GM12878 (cell line): ENCODE measurements at places on chromosomes 1 and 21.

- DNase-seq, result no peak
- H3K36me3 ChIP-seq, result no peaks in the 10 kb centered on the region; the same call in 1 of the 2 replicates
- H3K4me1 ChIP-seq, result peaks cover 86% of the 10 kb centered on the region
- H3K4me3 ChIP-seq, result peak overlapping the region; percentile 18
- H3K27ac ChIP-seq, result peak overlapping the region; percentile 89
- no peaks in the 10 kb centered on the region for H3K27me3 ChIP-seq
These were observed 11.8 kb downstream of the IER5 start for GRCh38 chr1:181100015-181100905.

DNA sequence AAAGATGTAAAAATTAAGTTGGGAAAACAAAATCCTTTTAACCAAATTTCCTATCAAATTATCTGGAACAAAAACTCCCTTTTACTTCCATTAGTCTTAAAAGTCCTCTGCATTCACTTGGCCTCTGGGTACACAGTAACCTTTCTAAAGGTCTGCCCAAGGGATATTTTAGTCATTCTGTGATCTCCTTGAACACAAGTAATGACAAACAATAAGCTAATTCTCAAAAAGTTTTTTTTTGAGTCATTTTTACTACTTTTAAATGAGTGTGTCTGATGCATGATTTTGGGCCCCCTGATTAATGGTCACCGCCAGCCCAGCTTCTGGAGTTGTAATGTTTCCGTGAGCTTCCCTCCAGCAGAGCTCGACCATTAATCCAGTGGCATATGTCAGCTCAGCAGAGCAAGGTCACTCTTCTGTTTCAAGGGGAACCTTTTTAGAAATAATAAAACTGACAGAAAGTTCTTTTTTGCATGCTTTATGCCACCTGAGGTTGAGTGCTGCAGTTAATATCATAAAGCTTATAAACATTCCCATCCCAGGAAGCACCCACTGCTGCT lies 14.3 kb downstream of the SAMSN1 start:
- no peak overlapping the region for H3K4me3 ChIP-seq
- H3K27ac ChIP-seq, result peak overlapping the region; percentile 13; the same call in 1 of the 2 replicates
- peaks cover 21% of the 10 kb centered on the region for H3K4me1 ChIP-seq
- no peaks in the 10 kb centered on the region for H3K36me3 ChIP-seq
- H3K27me3 ChIP-seq, result no peaks in the 10 kb centered on the region

DNA sequence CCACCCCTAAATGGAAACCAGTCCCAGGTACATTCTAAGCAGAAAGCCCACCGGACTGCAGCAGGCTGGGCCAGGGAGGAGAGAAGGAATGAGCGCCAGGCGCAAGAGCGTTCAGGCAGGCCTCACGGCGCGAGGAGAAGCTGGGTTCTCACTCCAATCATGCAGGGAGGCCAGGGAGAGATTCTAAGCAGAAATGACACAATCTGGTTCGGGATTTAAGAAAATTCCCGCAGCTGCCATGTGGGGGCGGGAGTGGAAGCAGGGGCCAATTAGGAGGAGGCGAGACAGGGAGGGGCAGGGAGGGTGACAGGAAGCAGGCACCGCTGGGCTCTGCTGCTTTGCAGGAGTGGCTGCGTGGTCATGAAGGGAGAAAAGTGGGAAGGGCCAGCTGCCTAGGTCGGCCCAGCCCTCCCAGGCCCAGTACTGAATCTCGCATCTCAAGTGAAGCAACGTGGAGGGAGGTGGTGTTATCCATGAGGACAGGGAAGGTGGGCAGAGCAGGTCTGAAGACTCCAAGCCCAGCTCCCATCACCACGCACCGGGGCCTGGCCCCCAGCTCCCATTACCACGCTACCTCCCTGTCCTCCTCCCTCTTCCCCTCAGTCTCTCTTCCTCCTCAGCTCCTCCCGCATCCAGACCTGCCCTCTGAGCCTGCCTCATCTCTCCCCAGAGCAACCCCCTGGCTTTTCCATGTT lies 11.8 kb downstream of the NPHP4 start:
- no peak for DNase-seq
- H3K4me1 ChIP-seq, result peaks cover 3% of the 10 kb centered on the region; the same call in 1 of the 2 replicates
- H3K27me3 ChIP-seq, result no peaks in the 10 kb centered on the region
- H3K27ac ChIP-seq, result no peak overlapping the region
- H3K4me3 ChIP-seq, result no peak overlapping the region
- no peaks in the 10 kb centered on the region; the same call in 1 of the 2 replicates for H3K36me3 ChIP-seq

GRCh38 chr1:36092166-36092797 lies 3.6 kb downstream of the ADPRS start:
- H3K36me3 ChIP-seq, result peaks cover 17% of the 10 kb centered on the region
- no peak overlapping the region for H3K4me3 ChIP-seq
- H3K27me3 ChIP-seq, result no peaks in the 10 kb centered on the region
- H3K27ac ChIP-seq, result no peak overlapping the region

DNA sequence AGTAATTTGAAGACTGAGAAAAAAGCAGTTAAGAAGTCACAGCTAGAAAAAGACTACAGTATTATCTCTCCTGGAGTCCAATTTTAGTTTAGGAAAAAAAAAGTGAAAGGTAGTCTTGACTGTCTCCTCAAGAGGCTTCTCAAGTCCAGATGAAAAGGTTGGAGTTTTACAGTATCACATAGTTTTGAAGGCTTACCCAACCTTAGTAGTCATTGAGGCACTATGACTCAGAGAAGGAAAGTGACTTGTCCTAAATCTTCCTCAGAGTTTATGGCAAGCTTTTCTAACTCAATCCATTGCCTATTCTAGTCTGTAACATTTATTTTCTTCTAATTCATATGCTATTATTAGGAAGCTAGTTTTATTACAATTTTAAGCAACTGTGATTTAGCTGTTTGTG lies 174.9 kb downstream of the DPYD start:
- no peaks in the 10 kb centered on the region for H3K27me3 ChIP-seq
- H3K4me3 ChIP-seq, result no peak overlapping the region
- no peaks in the 10 kb centered on the region for H3K36me3 ChIP-seq
- no peak for DNase-seq
- H3K4me1 ChIP-seq, result no peaks in the 10 kb centered on the region

GRCh38 chr1:218656301-218657037 lies 311.3 kb downstream of the TGFB2 start:
- no peaks in the 10 kb centered on the region; the same call in none of the 2 replicates for H3K27me3 ChIP-seq
- H3K36me3 ChIP-seq, result no peaks in the 10 kb centered on the region
- DNase-seq, result no peak
- H3K27ac ChIP-seq, result no peak overlapping the region
- no peaks in the 10 kb centered on the region for H3K4me1 ChIP-seq
- no peak overlapping the region for H3K4me3 ChIP-seq

GRCh38 chr1:151956957-151957497 lies 36.6 kb downstream of the S100A10 start:
- H3K4me1 ChIP-seq, result no peaks in the 10 kb centered on the region
- H3K27me3 ChIP-seq, result no peaks in the 10 kb centered on the region
- H3K4me3 ChIP-seq, result no peak overlapping the region
- DNase-seq, result no peak

GRCh38 chr1:156394835-156395461 lies 25.9 kb downstream of the RHBG start:
- H3K27me3 ChIP-seq, result no peaks in the 10 kb centered on the region; the same call in 1 of the 2 replicates
- no peaks in the 10 kb centered on the region; the same call in 1 of the 2 replicates for H3K4me1 ChIP-seq
- no peak overlapping the region for H3K27ac ChIP-seq

DNA sequence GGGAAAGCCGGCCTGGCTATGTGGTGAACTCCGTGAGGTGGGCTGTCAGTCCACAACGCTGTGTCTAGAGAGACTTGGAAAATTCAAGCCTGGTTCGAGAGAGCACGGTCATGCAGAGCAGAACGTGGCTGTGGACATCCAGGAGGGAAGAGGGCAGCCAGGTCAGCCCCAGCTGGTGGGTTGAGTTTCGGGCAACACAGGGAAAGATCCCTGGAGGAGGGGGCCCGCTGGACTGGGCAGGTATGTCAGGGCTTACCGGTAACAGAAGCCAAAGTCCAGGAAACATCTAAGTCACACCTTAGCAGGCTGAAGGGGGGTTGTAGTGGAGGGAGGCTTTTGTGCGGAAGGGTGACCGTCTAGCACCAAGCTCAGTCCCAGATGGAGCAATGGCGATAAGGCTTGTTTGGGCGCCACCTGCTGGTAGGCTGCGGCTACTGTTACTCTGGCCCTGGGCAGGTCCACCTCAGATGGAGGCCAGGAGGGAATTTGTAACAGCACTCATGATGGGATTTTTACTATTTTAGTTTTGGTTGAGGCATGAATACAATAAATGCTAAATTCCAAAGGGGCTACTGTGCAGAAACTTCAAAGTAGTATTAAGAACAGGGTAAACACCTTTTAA lies 143.3 kb upstream of the ZNF644 start:
- no peak overlapping the region for H3K4me3 ChIP-seq
- no peaks in the 10 kb centered on the region; the same call in 1 of the 2 replicates for H3K27me3 ChIP-seq
- no peaks in the 10 kb centered on the region for H3K36me3 ChIP-seq
- no peak overlapping the region for H3K27ac ChIP-seq
- no peaks in the 10 kb centered on the region for H3K4me1 ChIP-seq
- peak; percentile 11 for DNase-seq

- H3K36me3 ChIP-seq, result peaks cover 3% of the 10 kb centered on the region
- no peaks in the 10 kb centered on the region for H3K27me3 ChIP-seq
These were observed 51.1 kb downstream of the LRRC8D start for GRCh38 chr1:89871768-89872473.

- peaks cover 16% of the 10 kb centered on the region for H3K4me1 ChIP-seq
- no peak overlapping the region for H3K27ac ChIP-seq
- no peak for DNase-seq
- H3K36me3 ChIP-seq, result no peaks in the 10 kb centered on the region; the same call in 1 of the 2 replicates
These were observed 3.5 kb downstream of the TNFRSF14 start for GRCh38 chr1:2559509-2560298.

GRCh38 chr1:95221306-95221705 lies 12.7 kb upstream of the RWDD3 start:
- H3K27me3 ChIP-seq, result no peaks in the 10 kb centered on the region
- H3K4me3 ChIP-seq, result no peak overlapping the region
- no peaks in the 10 kb centered on the region for H3K36me3 ChIP-seq

GRCh38 chr1:22500471-22500870 lies 48.8 kb downstream of the ZBTB40 start:
- H3K27ac ChIP-seq, result no peak overlapping the region
- DNase-seq, result no peak
- H3K4me3 ChIP-seq, result no peak overlapping the region
- peaks cover 4% of the 10 kb centered on the region for H3K36me3 ChIP-seq
- H3K4me1 ChIP-seq, result no peaks in the 10 kb centered on the region

DNA sequence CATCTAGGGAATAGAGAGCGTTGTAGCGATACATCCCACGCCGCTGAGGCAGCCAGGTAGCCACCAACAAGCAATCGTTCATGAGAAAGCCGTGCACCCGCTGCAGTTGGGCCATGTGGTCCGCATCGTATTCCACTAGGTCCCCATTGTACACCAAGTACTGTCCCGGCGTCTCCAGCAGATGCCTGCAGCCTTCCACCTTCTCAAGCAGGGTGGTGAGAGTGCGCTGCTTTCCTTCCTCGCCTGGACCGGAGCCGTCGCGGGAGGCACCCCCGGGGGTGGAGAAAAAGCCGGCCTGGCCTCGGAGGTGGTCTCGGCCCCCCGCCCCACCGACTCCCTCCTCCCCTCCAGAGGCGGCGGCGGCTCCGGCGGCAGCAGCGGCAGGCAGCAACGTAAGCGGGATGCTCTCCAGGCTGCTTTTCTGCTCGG lies 595 bp downstream of the EXOC8 start:
- DNase-seq, result no peak
- H3K27me3 ChIP-seq, result no peaks in the 10 kb centered on the region
- peak overlapping the region; percentile 95; the same call in 1 of the 2 replicates for H3K27ac ChIP-seq
- peak overlapping the region; percentile 91 for H3K4me3 ChIP-seq
- no peaks in the 10 kb centered on the region for H3K36me3 ChIP-seq

GRCh38 chr1:234978397-234979295 lies 150.0 kb downstream of the TOMM20 start:
- H3K27ac ChIP-seq, result peak overlapping the region; percentile 98
- H3K36me3 ChIP-seq, result no peaks in the 10 kb centered on the region
- DNase-seq, result peak; percentile 94

DNA sequence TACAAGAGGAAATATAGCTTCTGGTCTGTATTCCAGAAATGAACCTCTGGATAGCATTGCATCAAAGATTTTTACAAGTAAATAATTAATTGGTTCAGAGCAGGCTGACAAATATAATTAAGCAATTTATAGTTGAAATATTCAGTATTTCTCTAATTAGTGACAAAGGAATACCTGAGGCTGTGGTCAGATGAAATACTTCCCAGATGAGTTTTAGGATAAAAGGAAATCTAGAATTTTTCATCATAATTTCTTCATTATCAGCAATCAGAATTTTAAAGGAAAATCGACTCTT lies 112.8 kb downstream of the NEK7 start:
- no peaks in the 10 kb centered on the region for H3K4me1 ChIP-seq
- no peak for DNase-seq
- no peaks in the 10 kb centered on the region for H3K27me3 ChIP-seq
- no peak overlapping the region for H3K27ac ChIP-seq
- no peak overlapping the region for H3K4me3 ChIP-seq
- peaks cover 3% of the 10 kb centered on the region; the same call in 1 of the 2 replicates for H3K36me3 ChIP-seq

DNA sequence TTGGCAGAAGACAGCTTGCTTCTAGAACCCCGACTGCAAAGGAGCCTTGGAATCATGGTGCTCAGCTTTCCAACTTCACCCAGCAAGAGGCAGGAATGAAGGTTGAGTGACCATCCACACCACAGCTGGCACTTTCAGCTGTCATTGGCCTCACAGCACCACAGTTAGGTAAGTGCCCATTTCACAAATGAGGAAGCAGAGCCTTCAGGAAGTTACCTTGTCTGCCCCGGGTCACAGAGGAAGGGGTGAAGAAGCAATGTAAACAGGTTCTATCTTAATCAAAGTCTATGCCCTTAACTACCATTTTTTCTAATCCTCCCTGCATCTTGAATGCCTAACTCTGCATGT lies 156.0 kb downstream of the GLUL start:
- no peaks in the 10 kb centered on the region for H3K4me1 ChIP-seq
- no peak for DNase-seq
- no peak overlapping the region for H3K27ac ChIP-seq
- no peak overlapping the region for H3K4me3 ChIP-seq

GRCh38 chr1:42479621-42480020 lies 16.5 kb downstream of the CCDC30 start:
- no peaks in the 10 kb centered on the region for H3K4me1 ChIP-seq
- H3K27me3 ChIP-seq, result no peaks in the 10 kb centered on the region
- no peak for DNase-seq
- no peak overlapping the region for H3K4me3 ChIP-seq

DNA sequence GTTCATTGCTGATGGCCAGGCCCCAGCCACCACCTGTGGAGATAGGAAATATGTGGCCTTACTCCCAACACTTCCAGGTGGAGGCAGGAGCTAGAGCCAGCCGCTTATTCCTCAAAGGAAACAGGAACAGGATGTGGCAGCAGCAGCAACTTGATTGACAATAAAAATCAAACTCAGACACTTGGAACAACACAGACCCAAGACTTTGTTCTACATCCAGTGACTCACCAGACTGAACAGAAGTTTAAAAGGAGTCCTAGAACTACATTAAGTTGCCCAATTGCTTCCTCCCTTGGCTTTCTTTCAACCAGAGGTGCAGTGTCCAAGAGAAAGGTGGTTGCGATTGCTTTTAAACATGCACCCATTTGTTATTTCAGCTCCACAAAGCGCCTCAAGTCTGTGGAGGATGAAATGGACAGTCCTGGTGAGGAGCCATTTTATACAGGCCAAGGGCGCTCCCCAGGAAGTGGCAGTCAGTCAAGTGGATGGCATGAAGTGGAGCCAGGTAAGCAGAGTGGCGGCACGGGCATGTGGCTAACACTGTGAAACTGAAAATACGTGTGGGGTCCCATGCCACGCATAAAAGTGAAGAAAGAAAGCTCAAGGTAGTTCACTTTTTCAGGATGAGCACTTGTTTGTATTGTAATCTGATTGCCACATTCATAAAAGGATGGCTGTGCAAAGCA lies 276.6 kb downstream of the NFIA start:
- DNase-seq, result no peak
- no peak overlapping the region for H3K27ac ChIP-seq
- no peak overlapping the region for H3K4me3 ChIP-seq
- H3K4me1 ChIP-seq, result no peaks in the 10 kb centered on the region
- no peaks in the 10 kb centered on the region; the same call in 1 of the 2 replicates for H3K27me3 ChIP-seq
- no peaks in the 10 kb centered on the region for H3K36me3 ChIP-seq
